ENCODE measurements at places on chromosomes 6 and 20.

DNA sequence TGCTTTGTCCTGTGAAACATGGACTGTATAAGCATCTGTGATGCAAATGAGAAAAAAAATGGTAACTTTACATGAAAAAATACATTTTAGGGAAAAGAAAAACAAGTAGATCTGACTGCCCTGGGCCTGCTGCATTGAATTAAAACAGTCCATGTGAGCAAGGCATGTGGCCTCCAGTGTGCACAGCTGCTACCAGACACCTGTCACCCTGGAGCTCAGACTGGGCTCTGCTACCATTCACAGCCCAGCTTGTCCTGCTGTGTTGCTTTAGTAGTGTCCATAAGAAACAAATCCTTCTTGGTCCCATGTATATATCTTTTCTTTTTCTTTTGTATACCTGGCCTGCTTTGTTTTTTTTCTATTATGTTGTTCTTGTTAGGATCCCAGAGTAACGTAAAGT is 315.9 kb downstream of the NKAIN2 start:
- DNase-seq = no peak

- DNase-seq = no peak
Observed at GRCh38 chr6:82381278-82381677, 17.7 kb downstream of the TPBG start.

DNA sequence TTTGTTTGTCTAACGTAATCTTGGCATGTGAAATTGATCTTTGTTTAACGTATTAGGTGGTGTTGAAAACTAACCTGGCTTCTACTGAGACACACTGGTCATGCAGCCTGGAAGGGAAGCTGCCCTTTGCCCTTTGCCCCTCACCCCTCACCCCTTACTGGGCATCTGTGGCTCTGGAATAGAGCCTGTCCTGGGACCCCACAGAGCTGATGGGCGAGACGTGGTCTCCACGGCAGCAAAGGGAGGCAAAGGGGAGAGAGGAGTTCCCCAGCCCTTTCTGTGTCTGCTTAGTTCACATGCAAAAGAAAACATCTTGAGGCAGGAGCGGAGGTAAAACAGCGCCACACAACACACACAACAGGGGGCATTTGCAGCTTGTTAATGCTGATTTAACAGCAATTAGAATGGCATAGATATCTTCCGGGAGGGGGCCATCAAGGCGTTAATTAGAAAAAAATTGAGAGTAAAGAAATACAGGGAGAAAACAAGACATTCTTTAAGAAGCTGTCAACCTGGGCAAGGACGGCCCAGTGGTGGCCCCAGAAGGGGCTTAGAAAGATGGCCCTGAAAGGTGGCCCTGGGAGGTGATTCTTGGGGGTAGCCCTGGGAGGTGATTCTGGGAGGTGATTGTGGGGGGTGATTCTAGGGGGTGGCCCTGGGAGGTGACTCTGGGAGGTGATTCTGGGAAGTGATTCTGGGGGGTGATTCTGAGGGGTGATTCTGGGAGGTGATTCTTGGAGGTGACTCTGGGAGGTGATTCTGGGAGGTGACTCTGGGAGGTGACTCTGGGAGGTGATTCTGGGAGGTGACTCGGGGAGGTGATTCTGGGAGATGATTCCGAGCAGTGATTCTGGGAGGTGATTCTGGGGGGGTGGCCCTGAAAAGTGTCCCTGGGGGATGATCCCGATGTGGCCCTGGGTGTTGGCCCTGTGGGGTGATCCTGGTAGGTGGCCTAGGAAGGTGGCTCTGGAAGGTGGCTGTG is 44.5 kb upstream of the DACT2 start:
- no peak for DNase-seq

DNA sequence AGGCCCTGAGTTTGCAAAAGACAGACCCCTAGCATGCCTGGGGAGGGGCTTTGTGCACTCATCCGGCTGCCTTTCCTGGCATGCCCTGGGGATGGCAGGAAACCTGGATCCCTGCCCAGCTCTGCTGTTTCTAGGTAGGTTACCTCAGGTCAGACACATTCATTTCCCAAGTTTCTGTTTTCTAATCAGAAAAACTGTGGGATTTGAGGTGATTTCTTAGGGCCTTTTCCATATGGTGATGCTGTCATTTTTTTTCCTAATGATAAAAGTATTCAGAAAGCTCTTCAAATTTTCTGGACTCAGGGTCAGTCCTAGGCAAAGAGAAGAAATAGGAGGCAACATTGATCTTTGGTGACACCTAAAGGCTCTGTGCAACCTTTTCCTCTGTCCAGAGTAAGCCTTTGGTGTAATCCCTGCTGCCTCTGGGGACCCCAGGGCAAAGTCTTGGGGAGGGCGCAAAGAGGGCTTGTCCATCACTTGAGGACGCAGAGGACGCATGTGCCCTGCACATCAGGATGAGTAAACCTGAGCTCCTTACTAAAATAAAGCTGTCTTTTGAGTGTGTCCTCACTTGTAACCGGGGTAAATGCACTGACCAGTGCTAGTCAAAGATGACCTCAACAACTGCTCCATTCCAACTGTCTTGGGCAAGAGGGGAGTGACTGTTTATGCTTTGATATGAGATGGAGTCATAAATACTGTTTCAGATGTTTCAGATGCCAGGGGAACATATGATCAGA is 13.5 kb upstream of the TRAM2 start:
- DNase-seq = no peak

DNA sequence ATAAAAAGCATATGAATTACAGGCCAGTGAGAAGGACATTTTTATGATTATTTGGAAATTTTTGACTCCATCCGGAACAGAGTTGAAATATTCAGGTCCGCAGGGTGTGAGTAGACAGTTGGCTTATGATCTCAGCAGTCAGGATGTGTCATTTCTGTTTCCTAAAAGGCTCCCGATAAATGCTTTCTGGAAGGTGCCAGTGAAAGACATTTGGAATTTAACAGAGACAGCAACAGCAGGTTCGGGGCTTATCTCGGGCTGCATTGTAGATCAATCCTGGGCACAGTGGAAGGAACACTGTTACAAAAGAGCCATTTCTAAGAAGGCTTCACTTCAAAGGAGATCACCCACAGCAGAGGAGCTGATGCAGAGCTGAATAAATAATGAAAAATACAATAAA is 934.4 kb downstream of the KIF16B start:
- no peak for DNase-seq

DNA sequence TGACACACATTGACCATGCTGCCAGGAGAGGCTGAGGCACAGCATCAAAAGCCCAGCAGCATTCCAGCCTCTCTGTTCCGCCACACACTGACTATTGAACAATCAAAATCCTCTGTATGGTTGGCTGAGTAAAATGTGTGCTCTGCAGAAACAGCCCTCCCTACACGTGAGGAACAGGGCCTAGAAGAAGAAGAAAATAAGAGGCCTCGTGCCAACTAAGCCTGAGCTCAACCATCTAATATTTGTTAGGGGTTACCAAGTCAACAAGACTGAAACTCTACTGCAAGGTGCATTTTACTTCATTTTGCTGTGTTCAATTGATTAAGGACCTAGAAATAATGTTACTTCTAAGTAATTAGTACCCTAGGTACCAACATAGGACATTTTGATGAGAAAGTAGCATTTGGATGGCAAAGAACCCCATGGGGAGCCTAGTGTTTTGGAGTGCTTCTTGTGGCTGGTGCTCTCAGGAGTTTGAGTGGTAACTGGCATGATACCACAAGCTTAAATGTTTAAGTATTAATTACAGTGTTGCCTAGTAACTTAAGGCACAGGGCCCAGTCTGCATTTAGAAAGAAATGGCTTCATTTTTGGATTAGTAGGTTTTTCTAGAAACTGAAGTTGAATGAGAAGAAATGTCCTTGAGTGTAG is 146.6 kb upstream of the PLN start:
- DNase-seq = no peak

GRCh38 chr20:35232575-35232974 is 6.1 kb downstream of the MMP24 start:
- no peak for DNase-seq

- DNase-seq = no peak
Observed at GRCh38 chr6:117352466-117353081, 73.2 kb downstream of the ROS1 start.

GRCh38 chr20:623704-624103 is 13.6 kb upstream of the TCF15 start:
- DNase-seq = no peak

GRCh38 chr6:123830120-123830519 is 26.5 kb downstream of the NKAIN2 start:
- DNase-seq = no peak

- no peak for DNase-seq
Observed at GRCh38 chr6:133991096-133991593, 38.1 kb downstream of the TBPL1 start.

DNA sequence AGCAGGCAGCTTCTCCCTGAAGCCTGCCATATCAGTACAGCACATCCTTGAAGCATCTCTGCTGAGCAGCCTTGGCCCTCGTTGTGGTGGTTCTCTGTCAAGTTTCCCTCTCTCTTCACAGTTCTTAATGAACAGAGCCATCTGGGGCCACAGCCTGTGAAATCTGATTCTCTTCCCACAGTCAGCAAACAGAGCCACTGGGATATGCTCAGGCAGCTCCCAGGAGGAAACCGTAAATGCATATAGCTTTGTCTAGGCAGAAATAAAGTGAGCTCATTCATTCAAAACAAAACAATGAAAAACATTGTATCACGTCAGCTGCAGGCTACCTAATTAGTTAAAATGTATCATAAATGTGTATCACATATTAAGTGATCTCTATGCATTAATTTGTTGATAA is 80.3 kb downstream of the TBC1D7 start:
- DNase-seq = no peak

DNA sequence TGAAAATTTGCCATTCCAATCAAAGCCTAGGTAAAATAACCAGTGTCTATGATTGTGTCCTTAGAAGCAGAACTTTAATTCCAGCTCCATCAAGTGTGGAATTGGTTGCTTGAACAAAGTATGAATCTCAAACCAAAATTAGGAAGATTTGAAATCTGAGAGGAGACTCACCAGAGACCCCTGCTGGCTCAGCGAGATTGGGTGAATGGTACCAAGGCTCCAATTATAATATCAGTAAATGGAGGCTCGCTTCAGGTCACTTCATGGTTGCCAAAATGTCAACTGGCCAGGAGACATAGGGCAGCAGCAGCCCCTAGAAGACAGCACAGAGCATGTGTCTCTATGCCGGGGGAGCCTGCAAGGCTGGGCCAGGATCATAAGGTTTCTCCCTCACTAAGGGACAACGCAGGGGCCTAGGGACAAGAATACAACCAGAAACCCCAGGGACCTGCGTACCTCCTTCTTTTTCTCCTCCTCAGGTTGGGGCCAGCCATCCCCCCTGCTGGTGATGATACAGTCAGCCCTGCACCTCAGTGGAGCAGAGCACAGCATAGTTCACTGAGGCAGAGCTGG is 14.0 kb downstream of the RBL1 start:
- DNase-seq = no peak

GRCh38 chr20:56607061-56607704 is 21.9 kb upstream of the TFAP2C start:
- DNase-seq = no peak

- no peak for DNase-seq
Observed at GRCh38 chr6:4644996-4645395, 131.2 kb upstream of the CDYL start.

DNA sequence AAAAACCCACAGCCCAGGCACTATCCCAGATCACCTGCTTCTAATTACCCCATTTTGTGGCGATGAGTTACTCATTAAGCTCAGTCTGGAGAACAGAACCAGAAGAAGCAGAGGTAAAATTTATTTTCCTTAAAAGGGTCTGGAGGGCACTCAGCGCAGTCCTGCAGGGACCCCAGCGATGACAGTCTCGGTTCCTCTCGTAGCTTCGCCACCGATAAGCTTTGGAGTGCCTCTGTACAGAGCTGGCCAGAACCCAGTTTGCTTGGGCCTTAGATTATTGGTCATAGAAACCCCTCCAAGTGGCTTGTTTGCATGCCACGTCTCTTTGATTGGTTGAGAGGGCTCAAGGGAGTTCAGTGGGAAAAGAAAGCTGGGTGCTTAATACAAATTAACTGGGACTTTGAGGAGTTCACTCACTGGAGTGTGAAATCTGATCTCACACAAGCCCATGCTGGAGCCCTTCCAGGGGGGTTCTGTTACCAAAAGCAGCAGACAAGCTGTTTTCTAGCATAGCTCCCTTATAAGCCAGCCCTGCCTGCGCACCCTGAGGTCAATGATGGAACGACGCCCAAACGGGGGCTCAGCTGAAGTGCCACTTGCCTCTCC is 158.5 kb upstream of the ARID1B start:
- no peak for DNase-seq

DNA sequence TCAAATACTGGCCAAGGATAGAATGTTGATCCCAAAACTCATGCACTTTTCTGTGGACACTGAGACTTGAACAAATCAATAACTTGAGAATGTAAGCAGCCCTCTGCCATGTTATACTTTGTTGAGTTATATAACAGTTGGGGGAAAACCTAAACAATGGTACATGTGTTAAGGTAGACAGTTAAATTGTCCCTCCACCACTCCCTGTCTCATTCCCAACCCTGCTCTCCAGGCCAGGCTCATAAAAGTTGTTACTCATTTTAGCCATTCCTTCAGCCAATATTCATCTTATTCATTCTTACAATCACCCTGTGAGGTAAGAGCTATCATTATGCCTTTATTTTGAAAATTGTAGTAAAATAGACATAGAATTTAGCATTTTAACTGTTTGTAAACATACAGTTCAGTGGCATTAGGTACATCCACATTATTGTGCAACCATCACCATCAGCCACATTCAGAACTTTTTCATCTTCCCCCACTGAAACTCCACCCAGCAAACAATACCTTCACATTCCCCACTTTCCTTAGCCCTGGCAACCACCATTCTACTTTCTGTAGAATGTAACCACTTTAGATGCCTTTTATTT is 38.2 kb upstream of the IER3 start:
- DNase-seq = no peak

GRCh38 chr6:131227158-131227543 is 91.9 kb downstream of the AKAP7 start:
- DNase-seq = no peak

DNA sequence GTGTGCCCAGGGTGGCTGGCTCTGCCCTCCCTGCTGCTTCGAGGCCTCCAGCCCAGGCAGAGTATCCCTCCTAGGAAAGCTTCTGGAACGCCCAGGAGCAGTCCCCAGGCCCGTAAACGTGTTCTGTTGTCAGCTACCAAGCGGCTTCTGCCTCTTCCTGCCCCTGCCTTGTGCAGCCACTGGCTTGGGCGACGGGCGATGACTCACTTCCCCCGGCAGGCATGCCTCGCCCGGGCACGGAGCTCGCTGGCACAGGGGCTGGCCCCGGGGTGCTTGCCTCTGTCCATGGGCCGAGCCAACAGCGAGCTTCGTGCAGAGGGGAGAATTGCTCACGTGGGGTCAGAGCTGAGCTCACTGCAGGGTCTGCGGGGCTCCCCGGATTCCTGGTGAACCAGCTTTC is 86.7 kb upstream of the THBS2 start:
- no peak for DNase-seq

DNA sequence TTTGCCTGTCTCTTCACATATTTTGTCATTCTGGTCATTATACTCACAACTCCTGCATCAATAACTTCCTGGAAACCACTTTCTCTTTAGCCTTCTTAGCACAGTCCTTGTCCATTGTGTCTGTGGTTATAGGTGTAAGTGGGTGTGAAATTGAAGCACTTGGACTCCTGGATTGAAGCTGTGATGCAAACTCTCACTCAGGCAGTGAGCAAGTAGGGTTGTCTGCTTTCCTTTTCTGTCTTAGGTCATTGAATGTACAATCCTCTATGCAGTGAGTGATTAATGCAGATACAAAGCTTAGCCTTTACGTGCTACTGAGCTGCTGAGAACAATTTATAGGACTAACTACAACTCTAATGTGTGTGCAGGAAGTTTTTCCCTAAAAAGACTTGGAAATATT is 54.8 kb downstream of the ADGRB3 start:
- no peak for DNase-seq

Measured in cortex of kidney (tissue), 1 donor.